NCI-H510A (cell line): ENCODE measurements at places on chromosomes 12 and 14.

GRCh38 chr12:127169321-127170181, 1097.4 kb upstream of the TMEM132C start:
- no peak for DNase-seq

- DNase-seq, result no peak
These were observed 16.3 kb downstream of the CREBL2 start for GRCh38 chr12:12628013-12628412.

DNA sequence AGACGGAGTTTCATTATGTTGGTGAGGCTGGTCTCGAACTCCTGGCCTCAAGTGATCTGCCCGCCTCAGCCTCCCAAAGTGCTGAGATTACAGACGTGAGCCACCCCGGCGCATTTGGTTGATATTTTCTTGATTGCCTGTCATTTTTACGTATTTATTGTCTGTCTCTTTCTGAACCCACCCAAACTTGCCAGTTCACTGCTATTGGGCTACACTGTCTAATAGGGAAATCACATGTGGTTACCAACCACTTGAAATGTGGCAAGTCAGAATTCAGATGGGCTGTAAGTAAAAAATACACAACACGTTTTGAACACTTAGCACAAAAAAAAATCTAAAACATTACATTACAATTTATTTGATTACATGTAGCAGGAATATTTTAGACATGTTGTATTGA, 2.1 kb downstream of the WSB2 start:
- no peak for DNase-seq

DNA sequence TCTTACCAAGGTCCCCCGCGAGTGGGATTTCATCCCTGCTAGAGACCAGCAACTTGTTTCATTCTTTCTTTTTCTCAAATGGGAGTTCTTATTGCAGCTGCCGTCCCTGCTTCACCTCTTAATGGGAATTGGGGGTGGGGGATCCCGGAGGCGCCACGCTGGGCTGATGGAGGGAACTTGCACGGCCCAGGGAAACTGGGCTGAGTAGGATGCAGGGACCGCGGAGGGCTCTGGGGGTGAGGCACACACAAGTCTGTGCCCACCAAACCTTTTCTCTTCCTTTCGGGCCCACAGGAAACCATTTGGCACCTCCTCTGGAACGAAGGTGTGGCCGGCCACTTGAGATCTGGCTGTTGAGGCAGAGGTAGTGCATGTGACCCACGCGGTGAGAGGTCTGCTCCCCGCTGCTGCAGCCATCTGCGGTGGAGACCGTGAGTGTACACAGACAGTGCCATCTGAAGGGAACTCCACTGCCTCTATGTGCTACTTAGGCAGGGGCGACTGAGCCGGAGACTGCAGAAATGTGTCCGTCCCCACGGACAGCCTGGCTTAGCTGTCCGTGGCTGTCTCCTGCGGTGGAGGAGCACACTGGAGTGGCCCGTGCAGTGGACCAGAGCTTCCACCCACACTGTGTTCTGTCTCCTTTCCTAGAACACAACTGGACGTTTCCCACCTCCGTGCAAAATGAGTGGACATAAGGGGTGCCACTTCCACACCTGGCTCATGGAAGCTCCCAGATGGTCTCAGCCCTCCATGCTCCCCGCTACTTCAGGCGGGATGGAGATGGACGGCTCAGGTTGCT, 42.1 kb upstream of the TESC start:
- peak; percentile 61 for DNase-seq

DNA sequence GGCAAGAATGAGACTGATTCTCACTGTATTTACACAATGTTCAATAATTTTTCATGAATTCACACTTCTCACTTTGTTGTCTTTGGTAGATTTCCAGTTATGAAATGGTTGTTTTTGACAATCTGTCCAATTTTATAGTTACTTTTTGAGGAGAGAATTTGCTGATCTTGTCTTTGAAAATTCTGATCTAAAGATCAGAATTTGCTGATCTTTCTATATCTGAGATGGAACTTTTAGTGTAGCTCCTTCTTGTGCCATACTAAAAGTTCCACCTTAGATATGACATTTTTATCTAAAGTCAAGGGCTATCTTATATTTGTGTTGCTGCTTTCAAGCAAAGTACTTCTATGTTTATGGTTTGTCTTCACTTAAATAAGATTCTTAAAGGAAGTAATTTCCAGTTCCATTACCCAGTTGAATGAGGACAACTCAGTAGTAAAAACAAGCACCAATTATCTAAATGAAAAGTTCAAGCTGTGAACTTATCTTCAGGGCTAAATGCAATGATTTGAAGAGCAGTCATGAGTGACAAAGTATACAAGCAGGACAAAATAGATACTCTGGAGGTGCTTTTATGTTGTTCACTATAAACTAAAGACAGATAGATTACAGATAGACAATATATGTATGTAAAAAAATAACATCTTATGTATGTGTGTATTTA, 76.4 kb upstream of the FOXG1 start:
- no peak for DNase-seq

DNA sequence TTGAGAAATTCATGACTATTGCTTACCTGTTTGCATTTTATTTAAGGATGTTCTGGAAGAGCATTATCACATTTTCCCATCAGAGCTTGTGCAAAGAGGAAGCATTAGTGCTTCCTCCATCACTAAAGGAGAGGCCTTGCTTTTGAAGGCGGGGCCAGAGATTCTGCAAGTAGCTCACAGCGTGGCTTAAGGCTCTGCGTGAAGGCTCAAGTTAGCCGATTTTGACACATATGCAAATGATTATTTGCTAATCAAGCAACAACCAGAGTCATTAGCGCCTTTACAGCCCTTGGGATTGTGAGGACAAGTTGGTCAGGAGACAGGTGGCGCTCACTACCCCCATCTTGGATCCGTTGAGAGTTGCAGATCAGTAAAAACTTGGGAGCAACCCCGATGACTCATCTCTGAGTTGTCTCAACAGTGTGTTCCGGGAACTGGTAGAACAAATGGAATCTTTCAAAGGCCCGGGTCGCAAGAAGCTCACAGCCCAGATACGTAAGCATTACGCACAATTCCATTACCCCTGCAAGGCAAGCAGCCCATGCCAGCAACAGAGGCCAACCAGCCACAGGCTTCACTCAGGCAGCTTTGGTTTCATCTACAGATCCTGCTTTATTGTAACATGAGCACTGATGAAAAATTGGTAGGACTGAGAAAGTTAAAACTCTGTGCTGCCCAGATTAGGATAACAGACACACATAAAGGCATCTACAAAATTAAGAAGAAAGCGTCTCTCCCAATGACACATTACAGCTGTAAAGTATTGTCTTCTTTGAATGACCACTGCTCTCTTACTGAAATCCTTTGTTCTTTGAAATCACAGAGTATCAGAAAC, 34.9 kb upstream of the SPTSSA start:
- DNase-seq, result no peak

DNA sequence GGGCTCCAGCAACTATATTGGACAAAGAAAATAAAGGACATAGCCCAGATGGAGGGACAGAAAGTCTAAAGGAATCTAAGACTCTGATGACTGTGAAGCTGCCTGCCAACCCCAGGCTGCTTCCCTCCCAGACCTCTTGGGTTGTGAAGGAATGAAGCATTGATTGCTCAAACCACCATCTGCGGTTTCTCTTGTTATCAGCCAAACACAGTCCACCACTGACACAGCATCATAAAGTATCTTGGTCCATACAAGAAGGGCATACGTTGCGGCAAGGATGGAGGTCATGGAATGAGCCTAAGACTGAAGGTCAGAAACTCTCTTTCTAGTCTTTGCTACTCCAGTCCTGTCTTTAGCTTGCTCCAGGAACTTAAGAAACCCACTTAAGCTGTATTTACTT, 58.5 kb upstream of the PLXNC1 start:
- no peak for DNase-seq

- DNase-seq, result no peak
These were observed 9.8 kb downstream of the SSTR1 start for GRCh38 chr14:38217553-38217952.

- no peak for DNase-seq
These were observed 62.7 kb upstream of the HECTD1 start for GRCh38 chr14:31270196-31270772.

- DNase-seq, result no peak
These were observed 1.3 kb downstream of the CLEC9A start for GRCh38 chr12:10031771-10032175.

DNA sequence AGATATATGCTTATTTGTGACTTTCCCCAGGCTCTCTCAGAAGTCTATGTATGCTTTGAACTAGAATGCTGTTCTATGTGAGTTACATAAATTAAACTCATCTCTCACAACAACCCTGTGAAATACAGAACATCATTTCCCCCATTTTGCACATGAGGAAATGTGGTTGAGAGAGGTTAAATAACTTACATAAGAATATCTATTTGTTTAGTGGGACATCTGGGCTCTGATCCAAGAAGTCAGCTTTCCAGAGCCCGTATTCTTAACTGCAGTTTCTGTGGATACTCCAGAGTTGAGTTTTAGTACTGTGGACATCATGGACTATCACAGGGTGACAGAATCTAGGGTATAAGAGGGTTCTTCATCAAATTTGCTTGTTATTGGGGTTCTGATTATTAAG, 242.5 kb upstream of the ARHGAP5 start:
- DNase-seq, result peak; percentile 19

DNA sequence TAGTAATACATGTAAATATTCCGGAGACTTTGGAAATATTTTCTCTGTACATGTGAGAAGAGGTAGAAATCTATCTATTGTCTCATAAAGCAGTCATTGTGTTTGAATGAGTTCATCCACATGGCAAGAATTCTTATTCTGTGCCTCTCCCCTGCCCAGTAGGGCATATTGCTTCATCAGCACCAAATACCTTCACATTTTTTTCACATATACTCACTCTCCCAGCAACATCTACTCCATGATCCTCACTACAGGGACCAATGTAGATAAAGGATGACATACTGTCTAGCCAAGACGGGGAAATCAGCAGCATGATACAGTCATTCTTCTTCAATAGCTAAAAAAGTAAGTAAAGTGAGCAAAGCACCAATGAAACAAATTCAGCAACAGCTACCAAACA, 1.3 kb upstream of the TAS2R14 start:
- DNase-seq, result no peak

DNA sequence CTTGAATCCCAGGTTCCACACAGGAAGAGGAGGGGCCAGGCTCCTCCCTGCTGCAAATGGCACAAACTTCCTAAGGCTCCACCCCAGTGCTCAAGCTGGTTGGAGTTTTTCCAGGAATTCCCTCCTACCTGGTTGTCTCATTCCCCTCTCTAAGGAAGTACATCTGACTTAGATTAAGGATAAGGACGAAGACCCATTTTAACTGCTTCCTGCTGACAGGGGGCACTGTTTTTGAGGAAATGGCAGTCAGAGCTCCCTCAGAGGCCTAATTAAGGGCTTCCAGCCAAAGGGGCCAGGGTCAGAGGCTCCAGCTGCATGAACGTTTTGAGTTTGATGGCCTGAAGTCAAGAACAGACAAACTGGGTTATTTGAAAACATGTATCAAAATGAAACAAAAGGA, 1084.7 kb downstream of the SLC6A15 start:
- DNase-seq, result no peak

- no peak for DNase-seq
These were observed 9.5 kb downstream of the VASH1 start for GRCh38 chr14:76770521-76771436.

GRCh38 chr14:62301911-62302310, 539.7 kb downstream of the SNAPC1 start:
- DNase-seq, result no peak

DNA sequence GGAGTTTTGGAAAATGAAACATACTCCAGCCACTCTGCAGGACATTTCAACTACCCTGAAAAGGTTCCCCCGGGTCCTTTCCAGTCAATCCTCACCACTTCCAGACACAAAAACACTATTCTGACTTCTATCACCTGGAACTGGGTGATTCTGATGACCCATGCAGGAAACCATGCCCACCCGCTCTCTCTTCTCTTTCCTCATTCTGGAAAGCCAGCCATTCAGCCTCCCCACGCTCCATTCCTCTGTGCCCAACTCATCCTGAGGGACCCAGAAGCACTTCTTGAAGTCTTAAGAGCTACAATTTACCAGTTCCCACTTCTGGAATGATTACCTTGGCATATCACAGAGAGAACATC, 3.2 kb downstream of the CCDC88C start:
- DNase-seq, result no peak

DNA sequence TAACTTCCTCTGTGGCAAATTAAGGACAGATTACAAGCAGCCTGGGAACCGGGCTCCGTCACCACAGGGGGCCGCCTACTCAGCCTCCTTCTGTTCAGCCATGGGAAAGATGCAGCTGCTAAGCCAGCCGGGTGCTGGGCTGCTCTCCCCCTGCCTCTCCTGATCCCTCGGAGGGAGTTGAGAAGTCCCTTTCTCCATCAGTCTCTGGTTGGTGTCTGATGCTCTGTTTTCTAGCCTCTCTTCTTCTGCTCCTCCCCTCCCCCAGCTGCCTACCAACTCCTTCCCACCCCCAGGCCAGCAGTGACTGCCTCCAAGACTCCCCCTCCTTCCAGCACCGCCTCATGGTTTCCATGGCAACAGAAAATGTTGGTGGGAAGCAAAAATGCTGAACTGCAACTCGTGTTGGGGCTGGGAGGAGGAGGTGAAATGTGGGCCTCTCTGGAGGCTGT, 486.7 kb downstream of the APAF1 start:
- no peak for DNase-seq
